ENCODE measurements at places on chromosomes 16 and 17. TPM values are rescaled to one million over a fixed set of nuclear protein-coding genes. Genes with fewer than 3 reads are reported as not detected.

DNA sequence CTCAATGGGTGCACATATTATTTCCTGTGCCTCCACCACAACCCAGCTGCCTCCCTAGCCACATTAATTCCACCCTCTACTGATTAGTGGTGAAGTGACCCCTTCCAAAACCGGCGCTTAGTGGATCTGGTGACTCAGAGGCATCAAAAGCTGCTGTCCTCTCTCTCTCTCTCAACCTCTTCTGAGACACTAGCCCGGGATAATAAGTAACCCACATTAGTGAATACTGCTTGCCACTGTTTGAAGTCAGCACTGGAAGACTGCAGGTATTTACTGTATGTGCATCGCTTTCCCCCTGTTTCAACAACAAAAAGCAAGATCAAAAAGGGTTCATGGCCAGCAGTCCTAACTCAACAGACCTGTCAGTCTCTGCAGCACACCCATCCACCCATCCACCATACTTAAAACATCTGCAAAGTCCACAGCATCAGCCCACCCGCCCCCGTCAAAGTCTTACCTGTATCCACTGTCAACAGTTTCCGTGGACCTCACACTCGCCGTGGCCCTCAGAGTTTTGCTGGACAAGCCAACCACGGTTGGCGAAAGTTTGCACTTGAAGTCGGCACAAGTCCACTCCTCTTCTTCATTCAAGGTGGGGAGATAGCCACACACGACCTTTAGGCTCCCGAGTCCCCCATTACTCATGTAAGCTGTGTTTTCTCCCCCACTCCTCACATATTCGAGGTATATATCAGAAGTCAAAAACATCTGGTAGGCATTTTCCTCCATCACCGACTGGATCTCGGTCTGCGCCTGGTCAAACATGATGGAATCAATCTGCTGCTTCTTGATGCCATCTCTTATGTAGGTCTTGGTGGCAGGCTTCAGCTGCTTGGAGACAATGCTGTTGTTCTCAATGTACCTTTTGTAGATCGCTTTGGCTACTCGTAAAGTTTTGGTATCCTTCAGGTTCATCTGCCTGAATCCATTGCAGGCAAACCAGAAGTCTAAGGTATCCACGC is 3.8 kb downstream of the AXIN2 start:
- H3K4me3 ChIP-seq: no peak overlapping the region
- no peak overlapping the region for H3K27ac ChIP-seq
- no peaks in the 10 kb centered on the region for H3K27me3 ChIP-seq

GRCh38 chr17:71941920-71942319 is 178.9 kb upstream of the SOX9 start:
- no peak overlapping the region for H3K27ac ChIP-seq
- DNase-seq: no peak
- H3K4me1 ChIP-seq: no peaks in the 10 kb centered on the region
- no peaks in the 10 kb centered on the region for H3K36me3 ChIP-seq
- no peak overlapping the region for H3K4me3 ChIP-seq

GRCh38 chr17:36667922-36668321 is 66.5 kb downstream of the MRM1 start:
- no peak overlapping the region for H3K4me3 ChIP-seq
- DNase-seq: no peak
- no peak overlapping the region for H3K27ac ChIP-seq

DNA sequence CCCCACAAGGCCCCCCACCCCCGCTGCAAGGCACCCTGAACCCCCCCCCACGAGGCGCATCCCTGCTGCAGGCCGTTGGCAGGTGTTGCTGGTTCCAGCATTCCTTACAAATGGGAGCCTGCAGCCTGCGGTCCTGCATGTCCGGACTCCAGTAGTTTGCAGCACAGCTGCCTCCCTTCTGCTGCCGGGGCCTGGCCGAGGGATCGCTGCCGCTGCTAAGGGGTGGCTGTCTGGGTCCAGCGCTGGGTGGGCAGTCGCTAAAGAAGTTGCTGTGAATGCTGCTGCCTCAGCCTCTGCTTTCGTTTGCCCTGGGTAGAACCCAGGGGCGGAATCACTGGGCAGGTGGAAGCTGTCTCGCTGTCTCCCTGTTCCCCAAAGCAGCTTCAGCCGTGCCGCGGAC is 11.8 kb downstream of the UTS2R start:
- H3K4me1 ChIP-seq: peaks cover 25% of the 10 kb centered on the region
- H3K4me3 ChIP-seq: no peak overlapping the region
- H3K27me3 ChIP-seq: peaks cover 17% of the 10 kb centered on the region
- no peak overlapping the region for H3K27ac ChIP-seq
- no peak for DNase-seq

DNA sequence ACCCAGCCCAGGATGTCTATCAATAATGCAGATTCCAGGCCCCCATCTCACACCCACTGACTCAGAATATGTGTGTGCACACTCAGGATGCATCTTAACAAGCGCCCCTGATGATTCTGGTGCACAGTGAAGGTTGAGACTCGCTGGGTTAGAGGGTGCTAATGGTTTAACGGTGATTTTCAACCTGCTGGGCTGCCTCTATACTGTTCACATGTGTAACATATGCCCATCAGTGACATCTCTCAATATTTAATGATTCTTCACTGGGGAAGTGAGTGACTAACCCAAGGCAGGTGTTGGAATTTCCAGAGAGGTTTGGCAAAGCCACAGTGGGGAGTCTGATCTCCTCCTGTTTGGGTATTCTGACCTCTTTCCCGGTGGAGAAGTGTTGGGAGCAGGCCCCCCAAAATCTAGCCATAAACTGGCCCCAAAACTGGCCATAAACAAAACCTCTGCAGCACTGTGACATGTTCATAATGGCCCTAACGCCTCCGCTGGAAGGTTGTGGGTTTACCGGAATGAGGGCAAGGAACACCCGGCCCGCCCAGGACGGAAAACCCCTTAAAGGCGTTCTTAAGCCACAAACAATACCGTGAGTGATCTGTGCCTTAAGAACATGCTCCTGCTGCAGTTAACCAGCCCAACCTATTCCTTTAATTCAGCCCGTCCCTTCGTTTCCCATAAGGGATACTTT is 4.1 kb upstream of the DOC2B start:
- H3K27ac ChIP-seq: no peak overlapping the region
- H3K4me3 ChIP-seq: no peak overlapping the region
- no peak for DNase-seq
- H3K27me3 ChIP-seq: peaks cover 7% of the 10 kb centered on the region

- H3K4me3 ChIP-seq: peak overlapping the region; percentile 80
- no peaks in the 10 kb centered on the region for H3K27me3 ChIP-seq
- H3K27ac ChIP-seq: no peak overlapping the region
- peak; percentile 39 for DNase-seq
These were observed 1.0 kb downstream of the NHERF1 start for GRCh38 chr17:74749279-74750038.

The C17orf50 gene
- total RNA-seq: not detected

DNA sequence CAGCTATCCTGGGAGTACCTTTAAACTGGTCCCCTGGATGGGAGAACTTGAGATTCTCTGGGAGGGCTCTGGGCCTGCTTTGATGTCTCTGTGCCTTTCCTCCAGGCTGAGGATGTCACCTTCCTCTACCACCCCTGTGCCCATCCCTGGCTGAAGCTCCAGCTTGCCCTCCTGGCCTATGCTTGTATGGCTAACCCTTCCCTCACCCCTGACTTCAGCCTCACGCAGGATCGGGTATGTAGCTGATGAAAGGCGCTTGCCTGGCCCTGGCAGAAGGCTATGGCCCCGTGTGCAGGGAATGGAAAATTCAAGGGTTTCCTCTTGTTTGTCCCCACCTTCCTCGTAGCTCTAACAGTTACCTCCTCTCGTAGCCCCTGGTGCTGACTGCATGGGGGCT is 3.0 kb downstream of the TP53I13 start:
- DNase-seq: no peak
- peaks cover 19% of the 10 kb centered on the region for H3K4me1 ChIP-seq
- no peak overlapping the region for H3K4me3 ChIP-seq
- H3K36me3 ChIP-seq: peaks cover 33% of the 10 kb centered on the region
- no peaks in the 10 kb centered on the region for H3K27me3 ChIP-seq

DNA sequence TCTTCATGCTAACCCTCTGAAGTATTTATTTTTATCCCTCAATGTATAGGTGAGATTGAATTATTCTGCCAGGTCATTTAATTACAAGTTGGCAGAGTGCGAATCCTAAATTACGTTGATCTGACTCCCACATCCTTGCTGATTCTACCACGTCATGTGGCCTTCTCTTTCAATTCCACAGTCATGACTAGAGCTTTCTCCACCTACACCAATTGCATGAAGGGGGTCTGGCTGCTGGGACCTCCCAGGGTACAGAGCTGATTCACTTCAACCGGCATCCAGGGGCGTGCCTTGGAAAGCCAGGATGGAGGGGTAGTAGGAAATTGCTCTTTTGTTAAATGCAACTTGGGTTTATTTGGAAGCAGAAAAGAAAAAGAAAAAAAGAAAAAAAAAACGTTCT is 41.1 kb upstream of the CDH13 start:
- H3K27ac ChIP-seq: peak overlapping the region; percentile 85
- H3K36me3 ChIP-seq: no peaks in the 10 kb centered on the region
- peaks cover 20% of the 10 kb centered on the region for H3K4me1 ChIP-seq
- no peak overlapping the region for H3K4me3 ChIP-seq

DNA sequence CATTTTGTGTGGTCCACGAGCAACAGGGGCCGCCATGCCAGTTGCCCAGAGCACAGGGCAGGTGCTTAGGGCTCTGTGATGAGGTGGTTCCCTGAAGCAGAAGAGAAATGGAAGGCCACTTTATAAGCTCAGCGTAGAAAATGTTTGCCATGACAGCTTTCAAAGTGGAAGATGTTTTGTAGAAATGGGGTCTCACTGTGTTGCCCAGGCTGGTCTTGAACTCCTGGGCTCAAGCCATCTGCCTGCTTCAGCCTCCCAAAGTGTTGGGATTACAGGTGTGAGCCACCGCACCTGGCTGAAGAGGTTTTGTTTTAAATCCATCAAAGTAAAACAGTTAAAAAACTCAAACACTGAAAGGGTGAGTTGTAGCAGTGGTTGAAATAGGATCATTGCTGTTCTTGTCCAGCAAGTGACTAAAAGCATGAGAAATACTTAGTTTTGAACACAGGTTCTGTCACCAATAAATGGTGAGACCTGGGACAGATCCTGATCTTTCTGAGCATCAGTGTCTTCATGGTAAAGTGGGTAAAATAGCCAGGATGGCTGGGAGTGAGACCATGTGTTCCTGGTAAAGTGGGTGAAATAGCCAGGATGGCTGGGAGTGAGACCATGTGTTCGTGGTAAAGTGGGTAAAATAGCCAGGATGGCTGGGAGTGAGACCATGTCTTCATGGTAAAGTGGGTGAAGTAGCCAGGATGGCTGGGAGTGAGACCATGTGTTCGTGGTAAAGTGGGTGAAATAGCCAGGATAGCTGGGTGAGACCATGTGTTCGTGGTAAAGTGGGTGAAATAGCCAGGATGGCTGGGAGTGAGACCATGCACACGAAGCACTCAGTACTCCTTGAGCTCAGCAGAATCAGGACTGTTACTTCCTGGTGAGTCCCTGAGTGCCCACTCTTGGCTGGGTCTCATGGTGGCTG is 46.0 kb downstream of the BANP start:
- DNase-seq: no peak
- H3K27ac ChIP-seq: no peak overlapping the region
- no peaks in the 10 kb centered on the region for H3K4me1 ChIP-seq
- H3K36me3 ChIP-seq: peaks cover 7% of the 10 kb centered on the region
- H3K4me3 ChIP-seq: no peak overlapping the region

The CAPNS2 gene
- not detected for total RNA-seq

The DPEP1 gene
- not detected for total RNA-seq

The KCNJ18 gene
- total RNA-seq: not detected

DNA sequence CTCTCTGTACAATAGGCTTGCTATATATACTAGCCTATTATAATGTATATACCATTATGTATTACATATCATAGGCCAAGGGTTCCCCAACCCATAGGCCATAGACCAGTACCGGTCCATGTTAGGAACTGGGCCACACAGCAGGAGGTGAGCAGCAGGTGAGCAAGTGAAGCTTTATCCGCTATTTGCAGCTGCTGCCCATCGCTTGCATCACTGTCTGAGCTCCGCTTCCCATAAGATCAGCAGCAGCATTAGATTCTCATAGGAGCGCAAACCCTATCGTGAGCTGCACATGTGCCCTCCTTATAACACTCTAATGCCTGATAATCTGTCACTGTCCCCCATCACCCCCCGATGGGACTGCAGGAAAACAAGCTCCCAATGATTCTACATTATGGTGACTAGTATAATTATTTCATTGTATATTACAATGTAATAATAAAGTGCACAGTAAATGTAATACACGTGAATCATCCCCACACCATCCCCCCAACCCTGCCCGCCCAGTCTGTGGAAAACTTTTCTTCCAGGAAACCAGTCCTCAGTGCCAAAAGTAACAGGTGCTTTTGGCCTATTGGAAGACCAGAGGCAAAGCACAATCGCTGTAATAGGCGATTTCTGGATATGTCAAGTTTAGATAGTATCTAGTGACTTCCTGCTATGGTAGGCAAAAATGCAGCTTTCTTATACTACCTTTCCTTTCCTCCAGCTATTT is 84.1 kb downstream of the MYH11 start:
- no peak overlapping the region for H3K27ac ChIP-seq
- no peaks in the 10 kb centered on the region for H3K36me3 ChIP-seq
- DNase-seq: no peak
- H3K4me3 ChIP-seq: no peak overlapping the region

DNA sequence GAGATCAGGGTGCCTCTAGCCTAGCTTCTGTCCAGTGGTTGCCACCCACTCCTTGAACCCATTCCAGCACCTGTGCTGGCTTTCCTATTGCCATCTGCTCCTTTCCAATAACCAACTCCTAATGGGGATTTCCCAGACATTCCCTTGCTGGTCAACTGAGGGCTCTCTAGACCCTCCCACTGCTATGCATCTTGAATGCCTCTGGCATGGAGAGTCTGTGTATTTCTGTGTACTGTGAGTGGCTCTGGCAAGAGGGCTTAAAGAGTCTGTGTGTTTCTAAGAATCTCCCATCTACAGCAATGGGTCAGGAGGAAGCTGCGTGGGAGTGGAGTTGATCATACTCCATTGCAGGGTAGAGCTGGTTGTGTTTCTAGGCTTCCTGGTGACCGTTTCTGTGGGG is 11.0 kb upstream of the EPN3 start:
- H3K4me3 ChIP-seq: no peak overlapping the region
- H3K27me3 ChIP-seq: no peaks in the 10 kb centered on the region
- no peak overlapping the region for H3K27ac ChIP-seq
- no peaks in the 10 kb centered on the region for H3K4me1 ChIP-seq
- no peak for DNase-seq

DNA sequence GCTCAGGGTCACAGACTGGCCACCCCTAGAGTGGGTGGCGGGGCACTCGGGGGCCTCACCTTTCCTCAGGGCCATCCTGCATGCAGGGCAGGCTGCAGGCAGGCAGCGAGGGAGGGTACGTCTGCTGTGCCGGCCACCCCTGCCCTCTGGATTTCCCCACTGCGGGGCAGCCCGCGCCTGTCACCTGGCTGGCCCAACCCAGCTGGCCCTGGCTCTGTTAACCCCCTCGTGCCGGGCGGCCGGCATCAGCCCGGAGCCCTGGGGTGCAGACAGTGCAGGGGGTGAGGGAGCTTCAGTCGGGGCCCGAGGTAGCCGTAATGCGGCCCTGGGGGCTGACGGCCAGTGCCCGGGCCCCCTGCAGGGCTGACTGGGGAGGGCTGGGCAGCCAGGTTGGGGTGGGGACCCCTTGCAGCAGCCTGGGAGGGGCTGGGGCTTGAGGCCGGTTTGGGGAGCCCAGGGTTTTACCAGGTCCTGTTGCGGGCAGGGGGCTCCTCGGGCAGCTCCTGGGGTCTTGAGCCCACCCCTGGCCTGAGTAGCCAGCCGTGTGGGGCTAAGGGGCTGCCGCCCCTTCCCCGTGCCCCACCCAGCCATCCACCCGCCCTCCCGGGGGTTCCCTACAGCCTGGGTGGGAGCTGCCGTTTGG is at the start of gene IGFALS:
TSS of gene IGFALS (minus strand) at position 128 of the 643 bp plus-strand sequence. CDS start at position 75, 53 bp downstream.
- no peak within 1 kb of the TSS for H3K27ac ChIP-seq
- no peaks in the 10 kb centered on the region for H3K4me1 ChIP-seq
- H3K36me3 ChIP-seq: peaks cover 28% of the 10 kb centered on the region
- DNase-seq: peak; percentile 9
- H3K27me3 ChIP-seq: no peaks in the 10 kb centered on the region

Measured in psoas muscle (tissue), 8 donors.